Endodermal cell (in vitro differentiated cells): ENCODE measurements at places on chromosomes 2 and 18. TPM values are rescaled to one million over a fixed set of nuclear protein-coding genes. Genes with fewer than 3 reads are reported as not detected.

- no peak overlapping the region for H3K4me3 ChIP-seq
- DNase-seq: no peak
- no peaks in the 10 kb centered on the region for H3K36me3 ChIP-seq
- H3K27me3 ChIP-seq: peaks cover 17% of the 10 kb centered on the region
- peaks cover 43% of the 10 kb centered on the region for H3K4me1 ChIP-seq
Observed at GRCh38 chr2:177285892-177286715, 21.6 kb upstream of the NFE2L2 start.

Gene SMAD4
- 98.7 to 143 TPM (median 132 TPM) in 3 replicates for total RNA-seq

- no peaks in the 10 kb centered on the region for H3K4me1 ChIP-seq
- no peaks in the 10 kb centered on the region for H3K36me3 ChIP-seq
- no peak overlapping the region for H3K27ac ChIP-seq
- no peak for DNase-seq
- H3K4me3 ChIP-seq: no peak overlapping the region
Observed at GRCh38 chr2:233165895-233166661, 85.4 kb upstream of the ATG16L1 start.

GRCh38 chr2:55871637-55872036, 51.9 kb downstream of the EFEMP1 start:
- H3K4me3 ChIP-seq: no peak overlapping the region
- H3K27ac ChIP-seq: no peak overlapping the region
- DNase-seq: no peak
- H3K36me3 ChIP-seq: no peaks in the 10 kb centered on the region
- H3K4me1 ChIP-seq: no peaks in the 10 kb centered on the region

GRCh38 chr2:216694082-216694825, 1.1 kb downstream of the IGFBP5 start:
- peaks cover 4% of the 10 kb centered on the region for H3K4me1 ChIP-seq
- DNase-seq: peak; percentile 91
- peak overlapping the region; percentile 4 for H3K27ac ChIP-seq
- peak overlapping the region; percentile 76 for H3K4me3 ChIP-seq
- peaks cover 7% of the 10 kb centered on the region for H3K36me3 ChIP-seq

DNA sequence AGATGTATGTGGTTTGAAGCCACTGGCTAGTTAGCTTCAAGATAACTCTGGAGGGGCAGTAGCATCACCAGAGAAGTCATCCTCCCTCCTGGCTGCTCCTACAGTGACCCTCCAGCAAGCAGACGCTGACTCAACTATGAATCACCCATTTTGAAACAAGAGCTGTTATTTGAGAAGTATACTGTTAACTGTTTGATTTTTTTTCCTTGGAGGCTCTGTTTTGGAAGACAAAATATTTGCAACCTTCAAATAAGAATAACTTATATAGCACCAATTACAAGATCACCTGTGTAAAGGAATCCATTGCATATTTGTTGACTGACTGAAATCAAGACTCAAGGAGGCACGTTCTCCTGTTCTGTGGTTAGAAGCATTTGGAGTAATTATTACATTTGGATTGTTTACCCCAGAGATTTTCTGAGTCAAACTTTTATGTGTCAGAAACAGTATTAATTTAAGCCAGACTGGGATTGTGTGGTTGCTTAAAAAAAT, 313.8 kb downstream of the MTX2 start:
- no peaks in the 10 kb centered on the region for H3K27me3 ChIP-seq
- H3K4me3 ChIP-seq: no peak overlapping the region
- no peaks in the 10 kb centered on the region for H3K4me1 ChIP-seq
- H3K36me3 ChIP-seq: no peaks in the 10 kb centered on the region
- no peak for DNase-seq
- H3K27ac ChIP-seq: no peak overlapping the region

- DNase-seq: no peak
- no peaks in the 10 kb centered on the region for H3K4me1 ChIP-seq
- H3K36me3 ChIP-seq: no peaks in the 10 kb centered on the region
- H3K27ac ChIP-seq: no peak overlapping the region
Observed at GRCh38 chr2:241053576-241054251, 48.4 kb downstream of the MTERF4 start.

DNA sequence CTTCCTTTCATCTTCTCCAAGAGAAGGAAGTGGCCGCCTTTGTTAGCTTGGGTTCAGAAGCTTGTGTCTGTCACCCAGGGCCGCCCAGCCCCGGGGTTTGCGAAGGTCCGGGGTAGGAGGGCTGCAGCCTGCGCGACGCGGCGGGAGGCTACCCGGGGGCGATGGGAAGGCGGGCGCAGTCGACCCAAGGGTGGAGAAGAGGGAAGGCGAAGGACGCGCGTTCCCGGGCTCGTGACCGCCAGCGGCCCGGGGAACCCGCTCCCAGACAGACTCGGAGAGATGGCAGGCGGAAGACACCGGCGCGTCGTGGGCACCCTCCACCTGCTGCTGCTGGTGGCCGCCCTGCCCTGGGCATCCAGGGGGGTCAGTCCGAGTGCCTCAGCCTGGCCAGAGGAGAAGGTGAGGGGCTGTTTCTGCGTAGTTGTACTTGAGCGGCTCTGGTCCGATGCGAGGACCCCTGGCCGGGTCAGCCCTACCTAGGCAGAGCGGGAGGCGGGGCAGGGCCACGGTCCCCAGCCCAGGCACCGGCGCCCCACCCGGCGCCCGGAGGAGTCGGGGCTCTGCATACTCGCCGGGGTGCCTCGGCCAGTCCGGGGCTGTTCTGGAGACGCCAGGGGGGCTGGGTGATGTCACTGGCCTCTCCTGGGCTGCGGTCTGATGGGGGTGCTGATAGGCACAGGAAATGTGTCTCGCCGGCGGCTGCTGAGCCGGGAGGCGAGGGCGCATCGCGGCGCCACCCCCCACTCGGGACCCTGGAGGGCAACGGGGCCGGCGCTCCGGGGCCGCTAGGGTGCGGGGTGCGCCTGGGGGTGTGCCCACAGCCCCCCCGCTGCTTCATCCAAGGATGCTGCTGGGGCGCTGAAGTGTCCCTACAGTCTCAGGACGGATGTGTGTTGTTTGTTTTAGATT, at the start of gene QPCT:
TSS of gene QPCT (plus strand) at position 178 of the 909 bp plus-strand sequence. CDS start at position 280, 102 bp downstream.
- peak within 1 kb of the TSS; percentile 75 for H3K4me3 ChIP-seq
- H3K36me3 ChIP-seq: no peaks in the 10 kb centered on the region
- H3K27ac ChIP-seq: no peak within 1 kb of the TSS
- H3K27me3 ChIP-seq: no peaks in the 10 kb centered on the region
- peaks cover 18% of the 10 kb centered on the region for H3K4me1 ChIP-seq

Gene TMEM247
- total RNA-seq: not detected in 3 replicates

- H3K4me1 ChIP-seq: peaks cover 4% of the 10 kb centered on the region
- peak; percentile 82 for DNase-seq
- H3K36me3 ChIP-seq: no peaks in the 10 kb centered on the region
- peaks cover 6% of the 10 kb centered on the region for H3K27me3 ChIP-seq
Observed at GRCh38 chr2:60439219-60439974, 114.1 kb downstream of the BCL11A start.

DNA sequence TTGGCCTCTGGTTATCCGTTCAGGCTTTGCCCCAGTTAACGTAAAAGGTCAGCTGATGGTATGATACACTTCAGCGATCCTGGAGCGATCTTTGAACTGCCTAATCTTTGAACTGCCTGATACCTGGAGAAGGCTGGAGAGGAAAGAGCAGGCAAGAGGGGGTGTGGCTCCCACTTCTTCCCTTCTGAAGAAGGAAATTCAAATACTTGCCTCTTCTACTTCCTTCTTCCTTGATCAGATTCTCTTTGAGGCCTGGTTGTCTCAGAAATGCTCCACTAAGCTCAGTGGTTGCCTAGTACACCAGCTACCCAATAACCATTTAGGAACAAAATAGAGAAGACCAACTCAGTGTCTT, 619 bp downstream of the GALM start:
- H3K4me3 ChIP-seq: peak overlapping the region; percentile 94
- H3K27ac ChIP-seq: no peak overlapping the region
- peaks cover 15% of the 10 kb centered on the region for H3K4me1 ChIP-seq
- DNase-seq: no peak
- no peaks in the 10 kb centered on the region for H3K27me3 ChIP-seq
- H3K36me3 ChIP-seq: no peaks in the 10 kb centered on the region

- no peak for DNase-seq
- no peak overlapping the region for H3K27ac ChIP-seq
- no peaks in the 10 kb centered on the region for H3K27me3 ChIP-seq
Observed at GRCh38 chr2:237434866-237435311, 20.9 kb upstream of the COL6A3 start.

- H3K4me1 ChIP-seq: no peaks in the 10 kb centered on the region
- peaks cover 13% of the 10 kb centered on the region for H3K36me3 ChIP-seq
Observed at GRCh38 chr2:73035899-73036711, 35.4 kb downstream of the SFXN5 start.

DNA sequence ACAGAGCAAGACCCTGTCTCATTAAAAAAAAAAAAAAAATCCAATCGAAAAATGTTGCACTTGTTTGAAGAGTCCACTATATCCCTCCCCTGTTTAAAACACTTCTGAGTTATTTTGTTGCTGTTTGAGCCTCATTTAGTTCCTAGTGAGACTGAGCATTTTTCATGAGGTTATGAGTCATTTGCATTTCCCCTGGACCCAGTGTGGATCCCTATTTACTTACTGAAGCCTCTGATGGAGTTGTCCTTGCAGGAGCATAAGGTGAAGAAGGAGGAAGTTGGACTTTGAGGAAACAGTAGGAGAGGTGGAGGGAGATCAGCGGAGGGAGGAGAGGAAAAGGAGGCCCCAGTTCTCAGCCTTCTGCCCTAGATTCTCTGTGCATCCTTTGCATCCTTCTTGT, 5.1 kb downstream of the CXCR1 start:
- DNase-seq: no peak
- H3K27me3 ChIP-seq: peaks cover 3% of the 10 kb centered on the region
- H3K4me3 ChIP-seq: no peak overlapping the region
- no peaks in the 10 kb centered on the region for H3K4me1 ChIP-seq
- H3K36me3 ChIP-seq: no peaks in the 10 kb centered on the region

Gene C2orf66
- total RNA-seq: 0.20 TPM in 1 of 3 replicates, not detected in the others

DNA sequence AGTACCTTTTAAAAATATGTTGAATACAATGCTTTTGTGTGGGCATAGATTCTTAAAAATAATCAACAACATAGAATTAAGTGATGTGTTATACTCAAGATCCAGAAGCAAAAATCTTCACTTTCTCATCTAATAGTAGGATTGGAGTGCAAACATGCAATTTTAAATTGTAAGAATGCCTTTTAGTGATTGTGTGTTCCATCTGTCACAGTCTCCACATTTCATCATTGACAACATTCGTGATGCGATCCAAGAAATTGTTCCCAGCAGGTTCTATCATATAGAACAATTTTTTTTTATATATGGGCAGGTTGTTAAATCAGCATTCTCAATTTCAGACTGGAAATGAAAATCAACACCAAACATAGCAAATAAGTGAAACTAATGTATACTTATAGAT, 1671.8 kb upstream of the SLC39A10 start:
- H3K36me3 ChIP-seq: no peaks in the 10 kb centered on the region
- H3K27ac ChIP-seq: no peak overlapping the region
- no peaks in the 10 kb centered on the region for H3K4me1 ChIP-seq
- H3K4me3 ChIP-seq: no peak overlapping the region
- H3K27me3 ChIP-seq: no peaks in the 10 kb centered on the region
- no peak for DNase-seq

- peak; percentile 57 for DNase-seq
- H3K4me3 ChIP-seq: no peak overlapping the region
- peaks cover 3% of the 10 kb centered on the region for H3K4me1 ChIP-seq
- no peak overlapping the region for H3K27ac ChIP-seq
- peaks cover 8% of the 10 kb centered on the region for H3K27me3 ChIP-seq
Observed at GRCh38 chr2:3650140-3650920, 7.7 kb upstream of the ALLC start.

DNA sequence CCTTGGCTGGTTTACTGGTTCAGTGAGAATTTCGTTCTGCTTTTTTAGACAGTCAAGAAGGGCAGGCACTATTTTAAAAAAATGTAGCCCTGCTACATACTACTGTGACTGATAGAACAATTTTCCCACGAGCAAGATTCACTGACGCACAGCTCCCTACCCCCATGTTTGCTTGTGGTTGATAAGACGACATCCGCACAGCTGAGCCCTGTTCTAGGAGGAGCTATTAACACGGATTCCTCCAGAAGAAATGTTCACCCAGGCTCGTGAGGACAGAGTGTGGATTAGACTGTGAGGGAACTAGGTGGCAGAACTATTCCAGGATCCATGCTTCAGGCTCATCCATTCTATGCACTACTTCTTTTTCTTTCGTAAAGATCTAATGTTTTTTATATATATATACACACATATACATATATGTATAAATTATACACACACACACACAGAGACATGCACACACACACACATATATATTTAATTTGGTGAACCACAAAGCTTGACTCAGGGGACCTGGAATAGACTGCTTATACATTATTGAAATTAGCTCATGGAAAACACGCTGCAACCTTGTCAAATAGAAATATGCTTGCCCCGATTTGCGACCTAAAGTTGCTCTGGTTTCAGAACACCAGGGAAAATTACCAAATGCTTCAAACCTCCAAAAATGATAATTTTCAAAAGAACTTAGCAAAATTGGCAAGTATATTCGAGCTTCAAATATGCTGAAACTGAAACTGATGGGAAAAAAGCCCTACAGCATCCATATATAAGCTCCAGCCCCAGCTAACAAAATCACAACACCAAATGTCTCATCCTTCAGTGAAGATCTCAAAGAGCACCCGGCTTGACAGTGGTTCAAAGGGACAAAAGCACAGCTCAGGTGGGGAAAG, 370.4 kb downstream of the SOCS6 start:
- no peak for DNase-seq
- H3K4me3 ChIP-seq: no peak overlapping the region
- no peak overlapping the region for H3K27ac ChIP-seq
- no peaks in the 10 kb centered on the region for H3K36me3 ChIP-seq

GRCh38 chr2:45131587-45131986, 122.3 kb upstream of the SIX2 start:
- no peak overlapping the region for H3K27ac ChIP-seq
- H3K4me1 ChIP-seq: no peaks in the 10 kb centered on the region
- H3K27me3 ChIP-seq: peaks cover 13% of the 10 kb centered on the region
- no peaks in the 10 kb centered on the region for H3K36me3 ChIP-seq

DNA sequence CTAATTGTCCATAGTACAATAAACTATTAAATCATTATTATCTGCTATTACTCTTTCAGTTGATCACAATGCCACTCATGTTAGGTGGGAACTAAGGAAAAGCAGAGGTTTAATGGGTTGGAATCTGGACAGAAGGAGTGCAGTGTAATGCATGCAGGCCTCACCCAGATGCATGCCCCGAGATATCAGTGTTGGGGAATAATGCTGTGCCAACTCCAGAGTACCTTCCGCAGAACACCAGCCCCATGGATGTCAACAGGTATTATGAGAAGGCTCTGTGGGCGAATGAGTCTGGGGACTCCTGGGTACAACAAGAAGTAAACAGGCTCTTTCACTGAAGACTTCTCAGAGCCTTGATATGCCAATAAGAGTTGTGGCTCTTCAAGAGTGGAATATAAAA, 377.4 kb downstream of the ALK start:
- no peak for DNase-seq
- H3K36me3 ChIP-seq: no peaks in the 10 kb centered on the region
- H3K4me3 ChIP-seq: no peak overlapping the region

Gene PTH2R
- 0.19 TPM in 1 of 3 replicates, not detected in the others for total RNA-seq

GRCh38 chr2:10900216-10901109, 11.3 kb upstream of the KCNF1 start:
- H3K27ac ChIP-seq: no peak overlapping the region
- no peaks in the 10 kb centered on the region for H3K36me3 ChIP-seq
- H3K4me3 ChIP-seq: no peak overlapping the region

- no peak for DNase-seq
- peaks cover 3% of the 10 kb centered on the region for H3K4me1 ChIP-seq
- H3K27ac ChIP-seq: peak overlapping the region; percentile 57
Observed at GRCh38 chr18:75456199-75456631, 28.7 kb upstream of the SMIM21 start.

GRCh38 chr2:96528006-96528699, 8.4 kb upstream of the ARID5A start:
- H3K27ac ChIP-seq: no peak overlapping the region
- H3K4me1 ChIP-seq: no peaks in the 10 kb centered on the region
- no peak overlapping the region for H3K4me3 ChIP-seq
- no peaks in the 10 kb centered on the region for H3K36me3 ChIP-seq

GRCh38 chr18:3114026-3114425, 101.1 kb upstream of the LPIN2 start:
- H3K36me3 ChIP-seq: no peaks in the 10 kb centered on the region
- H3K27me3 ChIP-seq: no peaks in the 10 kb centered on the region
- H3K4me3 ChIP-seq: no peak overlapping the region
- no peak for DNase-seq
